ENCODE measurements at places on chromosomes 4 and X.

DNA sequence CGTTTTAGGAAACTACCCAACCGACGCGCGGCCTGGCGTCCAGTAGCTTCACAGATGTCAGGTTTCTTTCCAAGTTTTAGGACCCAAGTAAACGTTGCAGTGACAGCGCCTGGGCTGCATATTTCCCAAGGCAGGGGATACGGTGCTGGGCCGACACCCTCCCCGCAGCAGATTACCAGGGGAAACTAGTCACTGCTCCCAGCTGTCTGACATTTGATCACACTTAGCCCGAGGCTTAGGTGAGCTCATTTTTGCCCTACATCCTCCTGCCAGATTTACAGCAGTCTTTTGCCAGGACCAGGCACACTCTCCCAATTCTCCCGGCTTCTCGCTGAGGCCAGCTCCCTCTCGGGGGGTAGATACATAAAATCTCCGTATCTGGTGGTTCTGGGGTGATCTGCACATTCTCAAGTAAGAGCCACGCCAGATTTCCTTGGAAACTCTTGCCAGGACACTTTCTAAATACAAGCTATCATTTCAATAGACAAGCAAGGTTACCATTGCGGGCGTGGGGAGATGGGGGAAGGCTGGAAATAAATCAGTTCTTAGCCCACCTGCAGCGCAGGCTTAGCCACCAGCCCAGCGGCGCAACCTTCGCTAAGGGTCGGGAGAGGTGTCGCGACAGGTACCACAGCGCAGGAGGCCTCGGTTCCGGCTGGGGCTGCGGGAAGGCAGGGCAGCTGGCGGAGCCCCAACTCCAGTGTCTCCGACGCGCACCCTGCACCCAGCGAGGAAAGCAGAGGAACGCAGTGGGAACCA is 2.5 kb upstream of the SOX3 start:
- no peak for DNase-seq

- no peak for DNase-seq
Observed at GRCh38 chr4:612052-612748, 13.2 kb upstream of the PDE6B start.

DNA sequence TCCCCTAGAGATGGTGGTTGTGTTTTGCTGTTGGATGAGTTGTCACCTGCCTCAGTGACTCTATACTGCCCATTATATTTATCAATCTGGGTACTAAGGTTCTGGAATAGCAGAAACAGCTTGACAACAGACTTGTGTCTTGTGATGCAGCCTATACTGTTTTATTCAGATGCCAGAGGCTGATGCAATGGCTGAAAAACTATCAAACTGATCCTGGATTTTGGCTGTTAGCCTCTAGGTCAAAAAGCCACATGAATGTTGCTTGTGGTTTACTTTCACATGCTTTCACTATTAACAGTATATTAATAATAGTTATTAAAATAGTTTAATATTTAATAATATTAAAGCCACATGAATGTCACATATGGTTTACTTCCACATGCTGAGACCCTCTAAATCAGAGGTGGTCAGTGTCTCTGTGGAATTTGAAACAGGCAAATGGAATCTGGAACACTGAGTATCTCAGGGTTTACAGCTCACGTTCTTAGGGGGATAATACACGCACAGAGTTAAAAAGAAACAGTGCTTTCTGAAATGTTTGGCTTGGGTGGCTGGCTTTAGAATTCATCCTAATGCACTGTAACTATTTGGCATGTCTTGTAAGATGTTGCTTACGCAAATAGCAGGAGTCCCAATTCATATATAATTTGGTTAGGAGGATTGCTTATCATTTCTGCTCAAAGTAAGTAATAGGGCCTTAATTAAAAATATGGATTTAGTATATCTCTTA is 82.5 kb upstream of the LCORL start:
- no peak for DNase-seq

DNA sequence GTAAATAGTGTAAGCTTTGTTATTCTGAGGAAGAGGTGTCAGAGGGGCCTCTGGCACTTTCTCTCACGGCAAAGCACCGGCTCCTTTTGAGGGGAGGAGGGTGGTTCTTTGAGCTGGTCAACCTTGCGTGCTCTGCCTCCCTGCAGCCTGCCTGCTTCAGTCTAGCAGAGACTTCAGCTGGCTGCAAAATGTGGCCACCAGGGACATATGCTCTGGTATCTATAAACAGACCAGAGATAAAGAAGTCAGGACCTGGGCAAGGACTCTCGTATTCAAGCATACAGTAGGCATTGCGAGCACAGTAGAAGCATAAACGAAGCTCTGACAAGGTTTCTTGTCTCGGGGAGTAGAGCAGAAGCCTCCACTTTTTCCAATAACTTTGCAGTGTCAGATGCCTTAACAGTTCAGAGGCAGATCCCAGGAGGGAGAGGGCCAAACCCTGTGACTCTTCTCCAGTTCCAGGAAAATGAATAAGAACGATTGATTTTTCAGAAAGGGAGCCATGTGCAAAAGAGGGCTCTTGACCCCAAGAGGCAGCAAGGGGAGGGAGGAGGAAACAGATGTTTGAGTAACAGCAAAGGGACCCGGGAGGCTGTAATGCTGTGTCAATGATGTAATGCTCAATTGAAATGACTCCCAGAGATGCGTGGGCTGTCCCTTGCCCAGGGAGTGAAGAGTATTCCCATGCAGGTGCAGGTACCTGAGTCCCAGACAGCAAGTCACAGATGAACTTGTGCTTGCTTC is 57.9 kb upstream of the TEX13D start:
- no peak for DNase-seq

- peak; percentile 86 for DNase-seq
Observed at GRCh38 chrX:153927922-153928760, 2.1 kb upstream of the ARHGAP4 start.

DNA sequence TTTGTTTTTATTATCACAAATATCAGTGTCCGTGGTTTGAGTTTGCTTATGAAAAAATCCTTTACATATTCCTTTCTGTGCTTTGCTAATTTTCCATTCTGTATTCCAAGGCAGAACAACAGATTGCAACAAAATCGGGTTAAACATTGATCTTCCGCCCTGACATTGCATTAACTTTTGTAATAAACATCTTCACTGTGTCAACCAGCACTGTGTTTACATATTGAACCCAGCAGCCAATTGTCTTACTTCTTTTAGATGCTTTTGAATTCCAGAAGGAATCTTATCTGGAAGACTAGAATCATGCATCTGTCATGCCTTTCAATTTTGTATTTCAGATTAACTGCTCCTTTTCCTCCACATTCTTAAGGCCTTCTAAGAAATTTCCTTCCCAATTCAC is 147.8 kb upstream of the CXXC4 start:
- DNase-seq, result no peak

DNA sequence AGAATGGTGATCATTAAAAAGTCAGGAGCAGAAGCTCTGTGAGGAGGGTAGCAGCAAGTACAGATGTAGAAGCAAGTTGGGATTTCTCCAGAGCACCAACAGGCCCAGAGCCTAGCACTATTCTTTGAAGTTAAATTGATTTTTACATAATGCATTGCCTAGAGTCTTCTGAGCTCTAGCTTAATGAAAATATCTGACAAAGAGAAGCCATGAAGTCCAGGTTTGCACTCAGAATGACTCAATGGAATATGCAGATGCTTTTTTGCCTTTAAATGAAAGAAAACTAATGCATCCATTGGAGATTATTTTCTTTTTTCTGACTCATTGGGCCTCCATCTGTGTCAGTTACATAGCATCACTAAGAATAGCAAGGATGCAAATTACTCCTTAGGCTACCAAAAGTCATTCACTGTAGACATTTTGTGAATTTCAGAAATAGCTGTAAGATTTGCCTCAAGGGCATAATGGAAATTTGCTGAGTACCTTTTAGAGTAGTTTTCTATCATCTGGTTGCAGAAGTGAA is 91.0 kb downstream of the EDA2R start:
- DNase-seq, result no peak

- no peak for DNase-seq
Observed at GRCh38 chr4:65999518-65999871, 329.2 kb upstream of the EPHA5 start.

DNA sequence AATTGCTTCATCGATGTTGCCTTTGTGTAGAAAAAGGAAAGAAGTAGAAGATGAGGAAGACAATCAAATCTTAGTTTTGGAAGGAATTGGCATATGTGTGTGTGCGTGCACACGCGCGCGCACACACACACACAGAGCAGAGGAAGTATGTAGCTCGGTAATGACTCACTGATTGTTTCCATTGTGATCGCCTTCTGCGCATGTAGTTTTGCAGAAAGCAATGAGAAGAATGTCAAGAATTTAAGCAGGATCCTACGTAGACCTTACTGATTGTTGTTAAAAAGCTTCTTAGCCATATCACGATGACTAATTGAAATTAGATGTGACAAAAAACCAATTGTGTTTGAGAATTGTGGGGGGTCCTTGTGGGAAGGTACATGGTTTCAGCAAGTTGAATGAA is 12.8 kb upstream of the LIMCH1 start:
- no peak for DNase-seq

- DNase-seq, result no peak
Observed at GRCh38 chr4:180682776-180683175, 1560.4 kb upstream of the TENM3 start.

- no peak for DNase-seq
Observed at GRCh38 chr4:102503301-102503746, 2.2 kb downstream of the NFKB1 start.

DNA sequence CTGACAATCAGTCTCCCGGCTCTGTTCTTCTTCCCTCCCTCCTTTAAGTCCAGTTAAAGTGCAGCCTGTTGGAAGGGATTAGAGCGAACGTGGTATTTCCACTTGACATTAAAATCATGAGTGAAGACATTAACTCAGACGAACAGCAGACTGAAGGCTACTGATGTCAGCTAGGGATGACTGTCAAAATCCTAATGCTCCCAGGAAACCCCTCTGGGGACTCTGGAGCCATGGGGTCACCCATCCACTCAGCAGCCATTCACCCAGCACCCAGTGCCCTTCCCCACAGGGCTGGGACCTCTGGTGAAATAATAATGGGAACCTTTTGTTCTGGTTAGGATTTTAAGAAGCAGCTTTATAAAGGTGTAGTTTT is 113.9 kb downstream of the DRD5 start:
- DNase-seq, result no peak
